Activated CD8-positive, alpha-beta memory T cell treated with anti-CD3 and anti-CD28 coated beads, Interleukin-2, amount 10 ng/mL, durations not matched to agents 7 days and 5 days (primary cell): ENCODE measurements at places on chromosomes 2 and 18. TPM values are rescaled to one million over a fixed set of nuclear protein-coding genes. Genes with fewer than 3 reads are reported as not detected.

The TCF7L1 gene
- not detected for total RNA-seq

The IL1B gene
- 0.14 TPM for total RNA-seq

The ALPG gene
- not detected for total RNA-seq

The CRYBA2 gene
- total RNA-seq = not detected

The CCT4 gene
- total RNA-seq = 245 TPM

The NDC80 gene
- 83.9 TPM for total RNA-seq

The CRYGA gene
- not detected for total RNA-seq

The ANKRD30BL gene
- total RNA-seq = not detected

The NIF3L1 gene
- total RNA-seq = 28.3 TPM

The CHRNG gene
- not detected for total RNA-seq

The SERPINB7 gene
- total RNA-seq = not detected

The ABHD1 gene
- total RNA-seq = 0.29 TPM

The COL3A1 gene
- total RNA-seq = not detected

The MAP3K19 gene
- total RNA-seq = not detected

The TMEM247 gene
- total RNA-seq = not detected

The TMEM198 gene
- total RNA-seq = 1.8 TPM

The COLEC12 gene
- total RNA-seq = not detected

The ANKRD30B gene
- not detected for total RNA-seq

The MLPH gene
- not detected for total RNA-seq

The CYBRD1 gene
- total RNA-seq = 4.6 TPM

The ALK gene
- total RNA-seq = not detected

The UGT1A5 gene
- total RNA-seq = not detected

The CGREF1 gene
- 1.1 TPM for total RNA-seq

The ALLC gene
- not detected for total RNA-seq

The NXPH2 gene
- total RNA-seq = not detected

The ANKRD29 gene
- total RNA-seq = not detected

The UPP2 gene
- not detected for total RNA-seq

The ELP2 gene
- 58.8 TPM for total RNA-seq

The GAL3ST2 gene
- total RNA-seq = 0.20 TPM

The MCFD2 gene
- 35.8 TPM for total RNA-seq

The MAL gene
- 178 TPM for total RNA-seq

The CROCC2 gene
- total RNA-seq = not detected

The PTMA gene
- total RNA-seq = 1,775 TPM

The EFHD1 gene
- total RNA-seq = 1.4 TPM

The VIT gene
- not detected for total RNA-seq

The MARCO gene
- not detected for total RNA-seq

The MEP1B gene
- not detected for total RNA-seq

The NDUFB3 gene
- 141 TPM for total RNA-seq

The ASTL gene
- 1.9 TPM for total RNA-seq

The GPR39 gene
- total RNA-seq = not detected

The AMMECR1L gene
- 13.3 TPM for total RNA-seq

The ICOS gene
- 26.9 TPM for total RNA-seq

The TCF23 gene
- total RNA-seq = not detected

The PARD6G gene
- 0.41 TPM for total RNA-seq

The MYO1B gene
- total RNA-seq = 1.6 TPM

The ANAPC1 gene
- 71.5 TPM for total RNA-seq

The NOSTRIN gene
- not detected for total RNA-seq

The GPR45 gene
- not detected for total RNA-seq

The VSNL1 gene
- total RNA-seq = not detected

The WDR75 gene
- total RNA-seq = 41.1 TPM

The RALBP1 gene
- total RNA-seq = 55.1 TPM

The RAX gene
- not detected for total RNA-seq

The ALKAL2 gene
- total RNA-seq = not detected

The ZNF385B gene
- not detected for total RNA-seq

The LBH gene
- 68.5 TPM for total RNA-seq

The ANTXR1 gene
- total RNA-seq = 0.23 TPM

The SLC38A11 gene
- total RNA-seq = not detected

The CPLX4 gene
- not detected for total RNA-seq
